ENCODE measurements at places on chromosomes 16 and 17. TPM values are rescaled to one million over a fixed set of nuclear protein-coding genes. Genes with fewer than 3 reads are reported as not detected.

DNA sequence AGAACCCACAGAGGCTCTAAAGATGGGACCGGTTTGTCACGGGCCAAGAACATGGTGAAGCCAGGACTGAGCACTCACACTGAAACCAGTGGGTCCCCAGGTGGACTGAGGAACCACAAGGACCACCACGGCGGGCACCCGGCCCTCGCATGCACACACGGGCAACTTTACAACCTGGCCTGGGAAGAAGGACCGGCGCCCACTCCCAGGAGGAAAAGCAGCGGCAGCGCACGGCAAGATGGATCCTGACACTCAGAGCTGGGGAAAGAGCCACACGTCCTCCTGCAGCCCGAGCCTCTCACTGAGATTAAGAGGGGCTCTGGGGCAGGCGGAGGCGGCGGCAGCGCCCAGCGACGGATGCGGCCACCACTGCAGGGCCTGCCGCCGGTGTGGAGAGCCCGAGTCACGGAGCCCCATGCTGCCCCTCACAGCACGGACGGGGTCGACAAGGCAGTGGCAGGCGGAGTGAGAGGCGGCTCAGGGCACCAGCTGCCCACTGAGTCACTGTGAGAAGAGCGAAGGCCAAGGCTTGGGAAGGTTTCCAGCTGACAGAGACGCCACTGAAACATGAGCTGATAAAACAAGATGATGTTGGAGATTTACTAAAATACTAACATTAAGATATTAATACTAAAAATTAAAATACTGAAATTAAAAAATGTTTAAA, 118.3 kb downstream of the ANKRD11 start:
- no peak for DNase-seq

GRCh38 chr17:40607641-40608040, 40.0 kb downstream of the SMARCE1 start:
- no peak for DNase-seq

Gene HSPB9
- total RNA-seq, result not detected

Gene WDR90
- 32.1 TPM for total RNA-seq

Gene ST6GALNAC2
- 64.8 TPM for total RNA-seq
